ENCODE measurements at places on chromosomes 3 and 15.

- DNase-seq, result no peak
Observed at GRCh38 chr3:37794646-37795045, 67.0 kb upstream of the CTDSPL start.

DNA sequence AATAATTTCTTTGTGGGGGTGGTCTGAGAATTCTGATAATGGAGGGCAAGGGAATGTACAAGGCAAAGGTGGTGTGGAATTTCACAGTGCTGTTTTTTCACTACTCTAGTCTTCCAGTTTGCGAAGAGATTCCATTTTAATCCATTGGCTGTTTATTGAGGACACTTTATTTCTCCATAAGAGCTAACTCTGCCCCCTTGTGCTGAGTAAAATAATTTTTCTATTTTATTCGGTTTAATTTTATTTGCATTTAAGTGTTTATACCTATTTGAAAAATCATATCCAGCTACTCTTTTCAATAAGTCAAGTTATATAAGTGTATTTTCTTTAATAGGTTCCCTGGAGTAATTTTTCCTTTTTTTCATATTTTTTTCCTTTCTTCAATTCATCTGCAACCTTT is 840.1 kb downstream of the TUSC7 start:
- no peak for DNase-seq

DNA sequence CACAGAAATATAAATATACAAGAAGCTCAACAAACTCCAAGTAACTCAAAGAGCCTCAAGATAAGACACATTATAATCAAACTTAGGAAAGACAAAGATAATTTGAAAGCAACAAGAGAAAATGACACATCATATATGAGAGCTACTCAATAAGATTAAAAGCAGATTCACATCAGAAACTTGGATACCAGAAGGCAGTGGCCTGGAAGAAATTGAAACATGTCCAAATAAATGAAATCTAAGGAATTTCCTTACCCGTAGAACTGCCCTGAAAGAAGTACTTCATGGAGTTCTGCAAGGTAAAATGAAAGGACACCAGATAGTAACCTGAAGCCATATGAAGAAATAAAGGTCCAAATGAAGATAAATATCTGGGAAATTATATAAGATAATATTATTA is 113.9 kb downstream of the LSAMP start:
- DNase-seq, result no peak

- DNase-seq, result no peak
Observed at GRCh38 chr3:55367384-55367783, 119.7 kb downstream of the WNT5A start.

All from stimulated activated CD4-positive, alpha-beta T cell treated with anti-CD3 and anti-CD28 coated beads, Interleukin-15, amount 100 ng/mL, for 48 hours (primary cell).